Activated CD4-positive, alpha-beta T cell treated with anti-CD3 and anti-CD28 coated beads for 24 hours (primary cell): ENCODE measurements at places on chromosomes 13 and 19.

- DNase-seq: no peak
Observed at GRCh38 chr13:103640606-103641005, 574.4 kb upstream of the SLC10A2 start.

- DNase-seq: no peak
Observed at GRCh38 chr19:4069331-4069959, 2.7 kb upstream of the ZBTB7A start.

DNA sequence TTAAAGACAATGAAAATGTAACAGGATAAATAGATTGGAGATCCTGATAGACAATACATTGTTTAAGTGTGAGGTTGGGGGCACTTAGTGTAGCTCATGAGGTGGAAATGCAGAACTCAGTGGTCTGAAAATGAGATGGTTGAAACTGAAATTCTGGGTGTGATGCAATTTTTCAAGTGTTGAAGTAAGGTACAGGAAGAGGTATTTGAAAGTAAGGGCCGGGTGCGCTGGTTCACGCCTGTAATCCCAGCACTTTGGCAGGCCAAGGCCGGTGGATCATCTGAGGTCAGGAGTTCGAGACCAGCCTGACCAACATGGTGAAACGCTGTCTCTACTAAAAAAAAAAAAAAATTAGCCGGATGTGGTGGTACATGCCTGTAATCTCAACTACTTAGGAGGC, 113.0 kb downstream of the UFM1 start:
- no peak for DNase-seq

DNA sequence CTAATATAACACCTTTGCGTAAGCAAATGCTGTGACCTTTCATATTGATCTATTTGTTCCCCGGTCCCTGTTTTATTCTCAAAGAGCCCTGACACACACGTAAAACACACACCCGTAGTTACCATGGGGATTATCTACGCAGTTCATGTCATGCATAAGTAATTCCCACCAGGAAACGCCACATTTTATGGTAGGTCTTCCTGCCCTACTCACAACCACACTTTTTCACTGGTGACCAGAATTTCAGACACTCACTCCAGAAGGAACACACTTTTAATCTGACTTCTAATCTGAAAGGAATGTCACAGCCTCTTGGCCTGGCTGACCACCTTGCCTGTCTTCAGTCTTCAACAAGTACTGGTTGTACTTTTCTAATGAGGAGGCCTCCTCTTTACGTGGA, 46.8 kb downstream of the SLC7A1 start:
- no peak for DNase-seq

DNA sequence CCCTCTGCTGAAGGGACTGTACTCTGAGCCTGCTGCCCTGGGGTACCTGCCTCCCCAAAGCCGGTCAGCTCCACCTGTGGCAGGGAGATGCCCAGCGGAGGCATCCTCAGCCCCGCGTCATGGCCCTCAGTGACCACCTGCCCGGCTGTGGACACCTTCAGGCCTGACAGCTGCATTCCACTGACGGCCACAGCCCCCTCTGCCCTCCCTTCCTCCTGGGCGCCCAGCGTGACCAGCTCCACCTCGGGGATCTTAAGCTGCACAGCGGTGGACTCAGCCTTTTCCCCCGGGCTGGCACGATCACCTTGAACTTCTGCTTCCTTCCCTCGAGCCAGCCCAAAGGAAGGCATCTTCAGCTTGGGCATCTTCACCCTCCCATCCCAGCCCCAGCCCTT, 4.8 kb upstream of the HIPK4 start:
- DNase-seq: no peak

- no peak for DNase-seq
Observed at GRCh38 chr19:10946958-10947657, 13.7 kb upstream of the SMARCA4 start.

GRCh38 chr19:46493236-46494145, 2.2 kb downstream of the PNMA8B start:
- no peak for DNase-seq

- DNase-seq: no peak
Observed at GRCh38 chr19:5002143-5002542, 33.2 kb downstream of the KDM4B start.

- no peak for DNase-seq
Observed at GRCh38 chr19:43699506-43700394, 16.1 kb upstream of the IRGC start.

DNA sequence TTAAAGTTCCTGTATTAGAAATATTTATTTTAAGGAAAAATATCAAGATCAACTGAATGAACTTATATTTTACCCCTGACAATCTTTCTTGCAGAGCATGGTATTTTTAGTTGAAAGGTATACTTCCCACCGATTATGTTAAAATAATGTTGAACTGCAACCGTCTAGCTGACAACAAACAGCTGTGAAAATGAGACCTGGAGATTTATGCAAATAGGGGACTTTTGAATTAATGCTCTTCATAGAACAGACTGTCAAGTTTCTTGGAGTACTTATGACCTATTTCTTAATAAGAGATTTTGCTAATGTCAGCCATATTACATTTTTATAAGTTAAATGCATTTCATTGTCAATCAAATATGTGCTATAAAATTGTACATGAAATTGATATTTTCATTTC, 210.9 kb downstream of the NALCN start:
- no peak for DNase-seq

GRCh38 chr13:49097374-49097773, 121.7 kb downstream of the FNDC3A start:
- no peak for DNase-seq

- DNase-seq: no peak
Observed at GRCh38 chr13:75870397-75870903, 234.3 kb downstream of the LMO7 start.

GRCh38 chr13:113938716-113939115, 35.2 kb downstream of the C13orf46 start:
- no peak for DNase-seq

DNA sequence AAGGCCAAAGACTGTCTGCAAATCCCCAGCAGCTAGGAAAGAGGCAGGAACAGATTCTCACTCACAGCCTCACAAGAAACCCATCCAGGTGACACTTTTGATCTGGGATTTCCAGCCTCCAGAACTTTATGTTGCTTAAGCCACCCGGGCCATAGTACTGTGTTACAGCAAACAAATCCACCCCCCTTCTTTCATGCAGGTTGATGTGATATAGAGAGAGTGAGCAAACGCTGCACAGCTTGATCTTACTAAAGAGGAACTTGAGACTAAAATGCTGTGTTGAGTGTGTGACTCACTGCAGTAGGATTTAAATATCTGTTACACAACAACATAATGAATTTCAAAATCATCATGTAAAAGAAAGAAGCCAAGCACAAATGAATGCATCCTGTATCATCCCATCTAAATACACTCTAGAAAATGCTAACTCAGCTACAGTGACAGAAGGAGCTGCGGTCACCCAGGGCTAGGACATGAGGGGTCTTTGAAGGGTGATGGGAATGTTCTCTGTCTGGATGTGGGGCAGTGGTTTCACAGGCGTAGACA, 32.2 kb downstream of the RCBTB2 start:
- no peak for DNase-seq
